ENCODE measurements at places on chromosomes 2 and 18. TPM values are rescaled to one million over a fixed set of nuclear protein-coding genes. Genes with fewer than 3 reads are reported as not detected.

Gene ALLC
- 5.2 TPM for total RNA-seq

Gene UGT1A8
- total RNA-seq: not detected

Gene REG3A
- not detected for total RNA-seq

Gene CYP1B1
- 19.4 TPM for total RNA-seq

GRCh38 chr2:175823002-175823706 lies 178.9 kb downstream of the LNPK start:
- no peak for DNase-seq

DNA sequence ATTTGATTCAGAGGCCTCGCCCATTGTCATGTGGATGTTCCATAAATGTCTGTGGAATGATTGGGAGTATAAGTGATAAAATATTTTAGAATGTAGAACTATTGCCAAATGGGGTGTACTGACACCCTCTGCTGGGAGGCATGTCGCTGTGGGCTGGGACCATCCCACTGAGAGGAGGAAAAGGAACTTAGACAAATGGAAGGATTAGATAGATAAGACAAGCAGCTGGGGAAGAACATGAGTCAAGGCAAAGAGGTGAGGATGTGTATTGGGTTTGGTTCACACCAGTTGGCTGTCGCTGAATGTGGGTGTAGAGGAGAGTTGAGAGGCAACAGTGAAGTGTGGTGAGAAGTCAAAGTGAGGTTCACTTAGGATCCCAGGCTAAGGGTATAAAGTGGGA lies 4.0 kb downstream of the C2orf74 start:
- no peak for DNase-seq

DNA sequence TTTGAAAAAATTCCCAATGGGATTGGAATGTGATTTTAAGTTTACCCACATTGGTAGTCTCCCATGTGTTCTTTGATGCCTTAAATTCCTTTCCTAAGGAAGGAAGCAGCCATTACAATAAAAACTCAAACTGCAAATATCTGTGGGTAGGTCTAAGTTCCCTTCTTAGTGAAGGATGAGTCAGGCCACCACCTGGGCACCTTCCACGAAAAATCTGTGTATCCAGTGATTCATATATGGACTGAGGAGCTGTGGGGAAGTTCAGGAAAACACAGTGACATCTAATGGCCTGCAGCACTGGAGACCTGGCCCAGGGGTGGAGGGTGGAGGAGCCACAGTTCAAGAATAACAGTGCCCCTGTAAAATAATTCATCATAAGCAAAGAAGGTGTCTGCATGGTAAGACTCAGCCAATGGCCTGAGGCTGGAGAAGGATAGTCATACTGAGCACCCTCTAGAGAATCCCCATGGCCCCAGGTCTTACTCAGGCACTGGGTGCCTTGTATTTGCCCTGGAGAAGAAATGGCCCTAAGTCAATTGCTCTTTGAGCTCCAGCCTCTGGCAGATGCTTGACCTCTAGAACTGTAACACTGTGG lies 248.6 kb downstream of the SP3 start:
- no peak for DNase-seq
